Cerebellar nuclear complex (tissue), 1 donor: ENCODE measurements at places on chromosomes 3 and 15.

- DNase-seq, result no peak
Measured at GRCh38 chr3:49803465-49804140, 542 bp downstream of the INKA1 start.

DNA sequence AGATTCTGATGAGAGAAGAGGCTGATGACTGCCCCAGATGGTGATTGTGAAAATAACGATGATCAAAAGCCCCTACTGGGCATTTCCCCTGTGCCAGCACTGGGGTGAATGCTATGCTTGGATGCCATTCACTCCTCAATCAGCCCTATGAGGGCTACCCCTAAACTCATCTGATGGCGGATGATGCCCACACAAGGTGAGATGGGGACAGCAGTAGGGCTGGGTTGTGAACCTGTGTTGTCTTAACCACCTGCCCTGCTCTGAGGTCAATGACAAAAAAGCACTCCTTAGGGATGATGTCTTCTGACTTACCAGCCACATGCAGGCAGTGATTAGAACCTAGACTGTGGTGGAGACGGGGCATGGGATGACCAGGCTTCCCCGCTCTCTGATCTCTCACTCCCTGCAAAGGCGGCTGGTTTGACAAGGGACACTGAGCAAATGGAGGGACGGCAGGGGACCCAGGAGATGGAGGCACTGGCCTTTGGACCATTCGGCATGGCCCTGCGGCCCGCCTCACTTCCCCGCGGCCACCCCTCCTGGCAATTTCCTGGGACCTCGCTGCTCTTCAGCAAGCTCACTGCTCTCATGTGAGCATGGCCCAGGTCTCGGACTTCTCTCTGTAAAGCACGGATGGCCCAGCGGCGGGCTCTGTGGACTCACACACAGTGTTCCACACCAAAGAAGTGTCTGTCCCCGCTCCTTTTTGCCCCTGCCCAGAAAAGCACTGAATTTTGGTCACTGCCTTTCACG is 251.4 kb upstream of the LYSMD4 start:
- no peak for DNase-seq

- DNase-seq, result no peak
Measured at GRCh38 chr3:40299721-40300335, 9.7 kb upstream of the EIF1B start.

- DNase-seq, result peak; percentile 98
Measured at GRCh38 chr3:107981471-107982111, 109.2 kb downstream of the CD47 start.

GRCh38 chr15:63469190-63469589 is 35.2 kb upstream of the USP3 start:
- no peak for DNase-seq

DNA sequence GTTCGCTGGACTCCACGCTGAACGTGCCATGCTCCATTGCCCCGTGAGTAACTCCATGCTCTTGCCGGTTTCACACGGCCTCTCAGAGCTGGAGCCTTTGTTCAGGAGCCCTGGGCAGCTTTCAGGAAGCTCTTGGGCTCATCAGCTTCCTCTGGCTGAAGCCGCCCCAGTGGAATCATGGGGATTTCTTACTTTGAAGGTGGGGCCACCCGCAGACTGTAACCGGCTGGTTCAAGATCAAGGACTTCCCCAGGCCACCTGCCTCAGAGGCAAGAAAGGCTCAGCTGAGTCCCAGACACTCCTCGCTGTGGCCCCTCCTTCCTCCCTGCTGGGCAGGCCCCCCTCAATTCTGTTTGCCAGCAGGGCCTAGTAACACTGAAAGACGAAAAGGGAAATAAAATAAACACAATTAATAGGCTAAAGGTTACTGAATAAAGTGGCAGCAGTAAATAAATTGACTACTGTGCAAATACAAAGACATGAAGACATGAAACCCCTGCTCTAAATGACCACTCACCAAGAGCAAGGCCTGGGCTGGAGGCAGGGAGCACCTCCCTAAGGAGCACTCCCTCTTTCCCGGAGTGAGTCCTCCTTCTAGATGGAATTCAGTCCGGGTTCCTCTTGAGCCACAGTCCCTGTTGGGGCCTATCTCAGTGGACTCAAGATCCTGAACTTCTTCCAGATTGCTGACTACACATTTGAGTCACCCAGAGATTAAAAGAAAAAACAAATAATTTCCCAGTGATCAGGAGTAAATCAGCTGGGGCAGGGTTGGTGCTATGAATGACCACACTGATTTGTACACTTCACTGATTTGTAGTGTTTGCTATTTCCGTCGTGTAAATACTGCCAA is 51.0 kb downstream of the ZDHHC19 start:
- no peak for DNase-seq

DNA sequence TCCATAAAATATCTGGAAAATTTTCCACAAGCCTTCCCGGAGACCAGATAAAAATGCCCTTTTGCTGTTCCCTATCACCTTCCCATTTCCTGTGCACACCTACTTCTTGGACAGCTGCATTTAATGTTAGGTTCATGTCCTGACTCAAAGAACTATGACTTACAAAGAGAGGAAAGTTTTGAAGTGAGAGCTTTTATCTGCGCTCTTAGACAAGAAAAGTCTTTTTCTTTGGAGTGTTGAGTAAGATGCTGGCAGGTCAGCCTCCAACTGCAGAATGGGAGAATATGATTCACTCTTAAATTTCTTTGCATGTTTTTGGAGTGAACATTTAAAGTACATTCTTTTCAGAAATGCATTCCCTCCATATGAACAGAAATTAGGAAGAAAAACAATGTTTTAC is 147.3 kb upstream of the DPH6 start:
- DNase-seq, result no peak

DNA sequence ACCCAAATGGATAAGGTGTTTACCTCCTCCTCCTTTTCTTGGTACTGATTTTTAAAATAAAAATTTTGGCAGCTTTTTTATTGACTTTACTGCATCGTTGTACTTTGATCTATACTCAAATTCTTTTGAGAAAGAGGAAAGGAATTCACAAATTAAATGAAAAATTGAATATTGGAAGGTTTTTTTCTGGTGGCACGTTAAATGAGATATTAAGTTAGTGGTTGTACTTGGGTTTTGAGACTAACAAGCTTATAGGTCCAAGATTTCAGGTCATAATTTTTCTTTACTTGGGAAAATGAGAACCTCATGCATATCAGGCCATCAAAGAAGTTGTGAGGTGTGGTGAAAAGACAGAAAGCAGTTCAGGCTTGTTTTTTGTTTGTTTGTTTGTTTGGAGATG is 14.1 kb downstream of the RPLP1 start:
- no peak for DNase-seq

- no peak for DNase-seq
Measured at GRCh38 chr3:137024348-137024747, 66.6 kb downstream of the IL20RB start.

- DNase-seq, result no peak
Measured at GRCh38 chr3:110995461-110996231, 76.0 kb upstream of the NECTIN3 start.

- DNase-seq, result no peak
Measured at GRCh38 chr3:68743521-68743920, 188.8 kb downstream of the TAFA4 start.

DNA sequence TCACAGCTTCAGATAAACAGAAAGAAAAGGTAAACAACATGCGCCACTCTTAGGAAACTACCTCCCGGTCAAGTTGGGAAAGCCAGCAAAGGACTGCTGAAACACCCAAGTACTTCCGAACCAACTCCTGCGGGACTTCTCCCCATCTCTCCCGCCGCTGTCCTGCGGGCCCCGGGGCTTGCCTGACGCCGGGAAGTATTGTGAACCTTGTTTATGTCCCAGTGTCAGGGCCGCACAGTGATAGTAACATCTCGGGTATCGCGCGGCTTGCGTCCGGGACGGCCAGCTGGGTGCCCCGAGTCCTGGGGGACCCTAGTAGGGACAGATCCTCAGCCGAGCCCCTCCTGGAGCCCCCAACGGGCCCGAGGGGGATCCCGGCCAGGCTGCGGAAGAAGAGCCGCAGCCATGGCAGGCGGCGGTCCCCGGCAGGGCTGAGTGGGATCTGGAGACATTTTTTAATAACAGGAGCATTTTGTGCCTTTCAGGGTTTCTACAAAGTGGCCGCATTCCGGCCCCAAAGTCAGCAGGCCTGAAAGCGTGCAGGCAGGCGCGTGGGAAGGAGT is 756 bp downstream of the CLPX start:
- DNase-seq, result no peak

DNA sequence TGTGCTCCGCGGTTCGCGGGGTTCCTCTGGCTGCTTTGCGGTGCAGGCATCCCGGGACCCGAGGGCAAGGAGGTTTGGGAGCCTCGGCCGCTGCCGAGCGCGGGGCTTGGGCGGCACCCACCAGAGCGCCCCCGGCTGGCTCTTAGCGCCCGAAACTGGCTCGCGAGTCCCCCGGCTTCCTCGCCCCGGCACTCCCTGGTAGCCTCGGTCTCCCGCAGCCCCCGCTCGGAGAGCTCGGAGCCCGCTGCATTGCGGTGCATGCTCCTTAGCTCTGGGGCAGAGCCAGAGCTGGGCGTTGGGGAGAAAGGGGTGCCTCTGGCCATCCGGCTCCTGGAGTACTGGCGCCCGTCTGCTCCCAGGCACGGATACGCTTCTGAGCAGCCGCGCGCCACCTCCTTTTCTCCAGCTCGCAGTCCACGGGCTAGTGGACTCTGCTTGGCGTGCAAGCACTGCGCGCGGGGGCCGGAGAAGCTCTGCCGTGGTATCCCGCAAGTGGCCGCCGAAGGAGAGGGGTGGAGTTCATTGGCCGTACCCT is 753 bp downstream of the EPHB1 start:
- no peak for DNase-seq

- DNase-seq, result no peak
Measured at GRCh38 chr3:129353589-129353941, 74.9 kb downstream of the EFCAB12 start.

DNA sequence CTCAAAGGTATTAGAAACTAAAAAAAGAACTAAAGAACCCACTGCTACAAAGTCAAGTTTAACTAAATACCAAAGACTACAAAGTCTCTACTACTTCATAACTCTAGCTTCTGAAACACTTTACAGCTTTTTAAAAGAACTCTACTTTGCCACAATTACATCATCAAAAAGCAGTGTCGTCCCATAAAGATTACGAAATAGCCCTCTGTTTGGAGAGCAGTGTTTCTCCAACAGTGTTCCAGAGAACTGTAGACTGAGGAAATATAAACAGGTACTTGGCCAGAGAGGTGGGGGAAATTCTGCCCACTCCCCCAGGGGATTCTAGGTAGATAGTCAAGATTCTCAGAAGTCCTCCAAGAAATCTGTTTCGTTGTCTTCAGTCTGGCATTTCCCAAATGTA is 225.6 kb downstream of the PDZRN3 start:
- no peak for DNase-seq

DNA sequence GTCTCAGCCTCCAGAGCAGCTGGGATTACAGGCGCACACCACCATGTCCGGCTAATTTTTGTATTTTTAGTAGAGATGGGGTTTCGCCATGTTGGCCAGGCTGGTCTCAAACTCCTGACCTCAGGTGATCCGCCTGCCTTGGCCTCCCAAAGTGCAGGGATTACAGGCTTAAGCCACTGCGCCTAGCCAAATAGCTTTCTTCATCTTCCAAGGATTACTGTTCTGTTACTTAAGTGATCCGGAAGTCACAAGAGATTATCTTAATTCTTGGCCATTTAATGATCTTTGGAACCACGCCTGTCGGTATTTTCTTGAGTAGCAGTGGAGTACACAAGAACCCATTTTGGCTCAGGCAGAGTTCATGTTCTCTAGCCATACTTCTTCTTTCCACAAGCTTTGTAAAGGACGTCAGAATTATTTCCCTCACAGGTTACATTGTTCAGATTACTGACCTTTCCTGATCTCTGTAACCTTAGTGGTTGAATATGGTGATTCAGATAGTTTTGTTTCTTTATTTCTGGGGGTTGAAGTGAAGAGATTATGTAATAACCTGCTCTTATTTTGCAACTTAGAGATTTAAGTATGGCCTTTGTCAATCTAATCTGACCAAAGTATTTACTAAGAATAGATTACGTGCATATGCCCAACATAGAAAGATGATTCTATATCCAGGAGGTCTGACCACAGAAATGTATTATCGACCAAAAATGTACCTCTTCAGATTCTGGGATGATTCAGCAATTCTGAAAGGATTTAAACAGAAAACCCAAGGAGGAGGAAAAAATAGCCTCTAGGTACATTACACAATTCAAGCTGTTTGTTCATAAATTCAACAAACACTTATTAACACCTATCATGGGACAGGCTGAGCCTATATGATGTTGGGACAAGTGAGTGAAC is 132.2 kb downstream of the GREM1 start:
- no peak for DNase-seq

GRCh38 chr3:63910891-63911290 is 1.3 kb downstream of the SCAANT1 start:
- no peak for DNase-seq

DNA sequence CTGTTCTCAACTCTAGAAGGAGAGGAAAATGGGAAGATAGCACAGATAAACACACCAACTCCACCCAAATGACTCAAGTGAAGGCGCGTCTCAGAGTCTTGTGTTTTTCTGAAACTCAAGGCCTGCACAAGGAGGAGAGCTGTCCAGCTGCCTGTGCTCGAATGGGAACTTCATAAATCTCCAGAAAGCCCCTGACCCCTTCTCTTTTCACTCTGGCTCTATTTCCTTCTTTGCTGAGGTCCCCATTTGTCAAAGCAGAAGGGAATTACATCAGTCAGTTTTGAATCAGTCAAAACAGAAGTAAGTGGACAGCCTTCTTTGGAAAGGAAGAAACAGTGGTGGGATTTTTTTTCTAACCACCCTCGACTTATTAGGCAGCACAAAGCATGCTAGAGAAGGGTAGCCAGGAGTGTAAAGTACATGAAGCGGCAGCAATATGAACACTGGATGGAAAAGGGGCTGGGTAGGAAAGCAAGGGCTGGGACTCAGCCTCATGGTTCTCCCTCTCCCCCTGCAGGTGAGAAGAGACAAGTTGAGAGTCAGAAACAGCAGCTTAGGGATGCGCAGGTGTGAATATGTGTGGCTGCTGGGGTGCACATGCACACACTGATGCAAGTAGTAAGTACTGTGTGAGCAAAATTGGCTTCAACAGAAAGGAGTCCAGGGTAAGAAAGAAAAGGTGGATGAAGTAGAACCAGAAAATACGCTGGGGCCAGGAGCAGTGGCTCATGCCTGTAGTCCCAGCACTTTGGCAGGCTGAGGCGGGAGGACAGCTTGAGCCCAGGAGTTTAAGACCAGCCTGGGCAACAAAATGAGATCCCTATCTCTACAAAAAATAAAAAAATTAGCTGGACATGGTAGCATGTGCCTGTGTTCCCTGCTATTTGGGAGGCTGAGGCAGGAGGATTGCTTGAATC is 36.6 kb upstream of the MAGEF1 start:
- DNase-seq, result no peak

DNA sequence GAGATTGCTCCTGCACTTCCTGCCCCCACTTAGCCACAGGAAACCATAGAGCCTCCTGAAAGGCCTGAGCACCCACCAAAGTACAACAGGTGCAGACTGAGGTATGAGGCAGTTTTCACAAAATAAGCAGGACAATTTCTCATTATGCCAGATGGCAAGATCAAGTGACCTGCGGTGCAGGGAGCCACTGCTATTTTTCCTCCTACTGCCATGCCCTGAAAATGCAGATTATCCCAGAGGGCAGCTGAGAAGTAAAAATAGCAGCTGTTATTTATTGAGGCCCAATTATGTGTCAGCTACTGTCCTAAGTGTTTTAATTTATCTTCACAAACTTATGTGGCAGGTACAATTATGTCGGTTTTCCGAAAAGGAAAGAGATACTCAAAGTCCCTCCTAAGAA is 209.5 kb upstream of the ST8SIA2 start:
- DNase-seq, result peak; percentile 25
